ENCODE measurements at places on chromosomes 7 and 10. TPM values are rescaled to one million over a fixed set of nuclear protein-coding genes. Genes with fewer than 3 reads are reported as not detected.

Gene ZNF394
- polyA plus RNA-seq = 57.7 TPM

Gene VSTM2A
- polyA plus RNA-seq = not detected

- no peaks in the 10 kb centered on the region for H3K36me3 ChIP-seq
- H3K27me3 ChIP-seq = no peaks in the 10 kb centered on the region
- H3K4me3 ChIP-seq = no peak overlapping the region
- H3K27ac ChIP-seq = no peak overlapping the region
Measured at GRCh38 chr7:4131063-4131462, 551.0 kb upstream of the FOXK1 start.

DNA sequence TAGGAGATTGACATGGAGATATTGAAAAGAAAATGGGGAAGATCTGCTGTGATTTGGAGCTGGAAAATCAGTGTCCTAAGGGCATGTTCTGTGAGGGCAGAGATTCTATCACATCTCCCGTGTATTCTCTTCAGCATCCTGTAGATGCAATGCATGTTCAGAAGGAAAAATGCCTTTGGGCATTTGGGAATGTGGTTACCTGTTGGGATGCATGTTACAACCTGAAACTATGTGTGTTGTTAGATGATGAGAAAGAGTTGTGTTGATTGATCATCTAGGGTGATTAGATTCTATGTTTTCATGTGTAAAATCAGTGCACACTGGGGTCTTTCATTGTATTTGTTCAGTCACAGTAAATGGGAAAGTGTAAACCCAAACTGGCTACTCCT lies 14.7 kb downstream of the CUZD1 start:
- H3K4me1 ChIP-seq = no peaks in the 10 kb centered on the region
- H3K4me3 ChIP-seq = no peak overlapping the region
- no peaks in the 10 kb centered on the region for H3K36me3 ChIP-seq
- H3K27ac ChIP-seq = no peak overlapping the region

DNA sequence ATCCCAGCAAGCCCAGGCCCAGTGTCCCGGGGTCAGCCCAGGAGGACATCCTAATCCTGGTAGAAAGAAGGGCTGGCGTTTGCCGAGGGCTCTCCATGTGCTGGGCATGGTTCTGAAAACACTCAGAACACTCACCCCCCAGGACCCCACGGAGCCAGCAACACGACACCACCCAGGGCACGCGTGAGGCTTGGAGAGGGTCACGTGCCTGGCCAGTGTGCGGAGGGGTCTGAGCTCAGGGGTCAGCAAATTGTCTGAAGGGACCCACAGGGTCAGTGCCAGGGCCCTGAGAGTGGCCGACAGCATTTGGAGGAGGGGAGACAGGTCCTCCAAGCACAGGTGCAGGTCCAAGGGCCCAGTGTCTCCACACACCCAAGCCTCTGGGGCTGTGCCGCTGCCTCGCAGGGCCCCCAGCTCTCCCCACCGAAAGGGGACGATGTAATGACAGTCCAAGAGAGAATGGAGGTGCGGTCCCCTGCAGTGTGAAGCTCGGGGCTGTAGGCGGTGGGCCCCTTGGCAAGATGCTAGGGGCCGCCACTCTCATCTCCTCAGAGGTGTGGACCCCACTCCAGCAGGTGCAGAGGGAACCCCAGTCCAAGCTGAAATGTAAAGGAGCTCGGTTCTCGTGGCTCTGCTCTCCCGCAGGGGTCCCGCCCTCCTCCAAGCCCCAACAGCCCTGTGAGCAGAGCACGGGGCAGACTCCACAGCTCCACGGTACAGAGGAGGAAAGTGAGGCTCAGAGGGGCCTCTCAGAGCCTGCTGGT lies 7.8 kb downstream of the FOXL3 start:
- H3K27ac ChIP-seq = no peak overlapping the region
- H3K4me3 ChIP-seq = no peak overlapping the region
- no peak for DNase-seq
- H3K36me3 ChIP-seq = no peaks in the 10 kb centered on the region
- H3K27me3 ChIP-seq = no peaks in the 10 kb centered on the region
- no peaks in the 10 kb centered on the region for H3K4me1 ChIP-seq

DNA sequence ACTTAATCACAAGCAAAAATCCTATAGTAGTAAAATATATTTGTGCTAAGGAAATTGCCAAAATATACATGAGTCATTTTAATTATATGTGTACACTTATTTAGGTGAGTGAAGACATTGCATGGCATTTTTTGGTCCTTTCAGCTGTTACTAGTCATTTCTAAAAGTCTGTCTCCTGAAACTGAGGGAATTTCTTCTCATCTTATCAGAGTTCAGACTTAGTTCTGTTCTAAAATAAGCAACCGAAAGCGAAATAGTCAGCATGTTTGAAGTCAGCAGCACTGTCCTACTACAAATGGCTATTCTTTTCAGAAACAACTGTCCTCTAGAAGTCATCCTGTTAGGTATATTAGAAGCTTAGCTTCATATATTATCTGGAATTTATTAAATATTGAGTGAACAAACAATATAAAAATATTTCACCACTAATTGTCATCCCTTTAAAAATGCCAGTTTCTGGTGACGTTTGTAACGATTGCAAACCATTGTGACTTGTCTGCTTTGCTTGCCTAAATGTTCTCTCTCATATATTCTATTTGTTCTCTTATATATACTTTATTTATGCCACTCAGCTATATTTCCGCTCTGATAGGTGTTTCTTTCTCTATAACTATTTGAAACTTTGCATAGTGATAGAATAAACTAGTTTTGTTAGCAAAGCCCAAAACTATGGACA lies 227.4 kb upstream of the KAT6B start:
- peaks cover 5% of the 10 kb centered on the region for H3K36me3 ChIP-seq
- H3K4me3 ChIP-seq = no peak overlapping the region
- no peak overlapping the region for H3K27ac ChIP-seq
- H3K4me1 ChIP-seq = no peaks in the 10 kb centered on the region
- no peaks in the 10 kb centered on the region for H3K27me3 ChIP-seq

DNA sequence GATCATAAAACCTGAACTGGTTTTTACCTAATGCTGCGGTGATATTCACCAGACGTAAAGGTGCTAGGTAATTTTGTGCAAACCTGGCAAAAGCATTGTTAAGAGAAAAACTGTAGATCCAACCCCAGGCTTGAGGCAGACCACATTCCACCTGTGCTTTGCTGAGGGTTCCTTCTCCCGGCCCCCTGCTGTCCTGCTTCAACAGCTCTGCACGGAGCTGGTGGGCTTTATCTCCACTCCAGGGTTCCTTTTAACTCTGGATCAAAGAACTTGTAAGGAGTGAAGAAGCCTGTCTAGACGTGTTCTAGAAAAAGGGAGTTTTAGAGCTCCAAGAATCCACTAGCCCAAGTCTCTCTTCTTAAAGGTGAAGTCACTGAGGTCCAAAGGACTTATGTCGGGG lies 87.5 kb upstream of the NMT2 start:
- H3K4me1 ChIP-seq = no peaks in the 10 kb centered on the region
- H3K27ac ChIP-seq = no peak overlapping the region
- H3K27me3 ChIP-seq = no peaks in the 10 kb centered on the region
- DNase-seq = no peak
- H3K4me3 ChIP-seq = no peak overlapping the region

- no peaks in the 10 kb centered on the region for H3K27me3 ChIP-seq
- no peak overlapping the region for H3K4me3 ChIP-seq
- no peak for DNase-seq
- no peaks in the 10 kb centered on the region for H3K36me3 ChIP-seq
- no peaks in the 10 kb centered on the region for H3K4me1 ChIP-seq
Measured at GRCh38 chr7:120402801-120403200, 129.8 kb downstream of the KCND2 start.
